ENCODE measurements at places on chromosomes 12 and 14.
A peak's percentile ranks its signal among the peaks of the same experiment; 100 is the strongest.

DNA sequence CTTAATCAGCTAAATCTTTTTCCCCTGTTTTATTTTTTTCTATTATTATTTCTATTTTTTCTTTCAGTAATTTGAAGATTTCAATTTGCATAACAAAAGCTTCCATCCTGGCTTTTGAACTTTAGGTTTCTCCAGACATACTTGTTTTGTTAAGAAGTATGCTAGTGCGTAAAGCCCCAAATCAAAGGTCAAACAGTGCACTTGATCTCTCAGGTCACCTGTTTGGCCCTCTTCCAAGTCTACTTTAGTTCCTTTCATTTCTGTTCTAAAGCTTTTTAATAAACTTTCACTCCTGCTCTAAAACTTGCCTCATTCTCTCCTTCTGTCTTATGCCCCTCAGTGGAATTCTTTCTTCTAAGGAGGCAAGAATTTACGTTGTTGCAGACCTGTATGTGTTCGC lies 54.6 kb upstream of the ATXN7L3B start:
- peak; percentile 46 for DNase-seq

DNA sequence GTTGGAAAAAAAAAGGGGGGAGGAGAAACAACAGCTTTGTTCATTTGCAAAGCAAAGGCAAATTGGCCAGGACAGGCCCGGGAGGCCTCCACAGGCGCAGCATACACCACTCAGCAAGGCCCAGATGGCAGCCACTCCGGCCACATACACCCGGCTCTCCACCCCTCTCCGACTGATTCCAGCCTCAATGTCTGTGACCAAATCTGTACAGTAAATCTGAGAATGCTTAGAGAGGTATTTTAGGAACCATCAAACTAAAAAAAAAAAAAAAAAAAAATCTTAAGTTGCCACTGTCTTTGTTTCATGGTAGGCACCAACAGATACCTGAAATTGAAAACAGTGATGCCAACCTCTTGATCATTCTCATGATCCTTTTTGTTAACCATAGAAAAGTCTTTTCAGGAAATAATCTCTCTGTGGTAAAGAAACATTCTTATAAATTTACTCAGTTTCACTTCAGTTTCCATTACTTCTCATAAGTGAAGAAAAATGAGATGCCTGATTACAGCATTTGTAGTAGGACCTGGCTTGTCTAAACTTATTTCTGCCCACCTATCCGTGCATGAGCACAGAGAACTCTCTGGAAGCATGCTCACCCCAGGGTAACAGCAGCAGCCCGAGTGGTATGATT lies 20.2 kb downstream of the VPS37B start:
- no peak for DNase-seq

- no peak for DNase-seq
These were observed 57.9 kb downstream of the RFLNA start for GRCh38 chr12:124352839-124353238.

DNA sequence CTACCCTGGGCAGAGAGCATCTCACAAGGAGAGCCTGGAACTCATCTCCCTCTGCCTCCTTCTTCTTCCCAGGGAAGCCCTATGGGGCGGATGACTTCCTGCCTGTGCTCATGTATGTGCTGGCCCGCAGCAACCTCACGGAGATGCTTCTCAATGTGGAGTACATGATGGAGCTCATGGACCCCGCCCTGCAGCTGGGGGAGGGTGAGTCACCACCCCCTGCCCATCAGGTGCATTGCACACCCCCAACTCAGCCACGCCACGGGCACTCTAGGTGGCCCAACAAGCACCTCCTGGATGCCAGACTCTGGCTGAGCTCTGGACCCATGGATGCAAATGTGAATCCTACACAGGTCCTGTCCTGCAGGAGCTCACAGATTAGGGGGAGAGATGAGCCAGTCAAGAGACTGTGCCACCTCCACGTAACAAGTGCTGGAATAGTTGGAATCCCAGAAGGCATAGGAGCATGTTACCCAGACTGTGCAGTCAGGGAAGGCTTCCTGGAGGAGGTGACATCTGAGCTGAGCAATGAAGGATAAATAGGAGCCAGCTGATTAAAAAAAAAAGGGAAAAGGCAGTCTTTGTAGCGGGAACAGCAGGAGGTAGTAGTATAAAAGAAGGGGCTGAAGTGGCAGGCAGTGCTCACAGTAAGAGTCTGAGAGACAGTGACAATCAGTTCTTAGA lies 71.9 kb downstream of the LGMN start:
- DNase-seq = no peak

DNA sequence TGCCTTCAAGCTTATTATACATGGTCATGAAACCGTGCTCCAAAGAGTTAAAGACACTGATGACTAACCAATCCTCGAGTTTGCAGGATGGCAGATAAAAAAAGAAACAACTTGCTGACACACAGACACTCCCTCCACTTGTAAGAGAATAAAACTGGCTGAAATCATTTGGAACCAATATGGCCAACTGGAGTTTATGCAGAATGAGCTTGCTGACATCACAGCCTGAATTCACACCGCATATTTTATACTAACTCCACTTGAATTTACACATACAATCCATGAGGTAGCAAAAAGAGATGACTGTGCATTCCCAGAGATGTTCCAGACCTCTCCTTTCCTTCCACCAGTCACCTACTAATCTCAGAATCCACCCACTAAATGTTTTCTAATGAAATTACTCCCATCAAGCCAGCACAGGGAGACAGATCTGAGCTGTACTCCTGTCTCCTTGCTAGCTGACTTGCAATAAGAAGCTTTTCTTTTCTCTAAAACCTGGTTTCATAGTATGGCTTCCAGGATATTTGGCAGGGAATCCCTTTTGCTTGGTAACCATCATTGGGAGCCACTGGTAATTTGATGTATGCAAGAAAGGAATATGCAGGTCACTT lies 15.8 kb upstream of the PTPRR start:
- DNase-seq = peak; percentile 10

GRCh38 chr14:59407246-59408010 lies 57.8 kb downstream of the GPR135 start:
- DNase-seq = no peak

GRCh38 chr12:53754188-53754585 lies 2.4 kb upstream of the CISTR start:
- DNase-seq = no peak

DNA sequence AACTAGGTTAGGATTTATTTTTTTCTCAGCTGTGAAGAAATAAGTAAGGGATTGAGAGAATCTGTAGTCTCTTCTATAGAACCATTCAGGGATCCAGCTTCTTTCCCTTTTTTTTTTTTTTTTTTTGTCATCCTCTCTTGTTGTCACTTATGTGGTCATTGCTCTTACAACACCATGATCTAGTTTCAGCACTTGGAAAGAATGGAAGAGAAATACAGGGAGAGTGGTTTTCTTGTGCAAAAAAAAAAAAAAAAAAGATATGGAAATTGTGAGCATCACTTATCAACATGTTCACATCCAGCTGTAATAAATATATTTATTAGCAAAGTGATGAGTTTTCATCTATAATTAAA lies 599.3 kb downstream of the SLC6A15 start:
- DNase-seq = no peak

DNA sequence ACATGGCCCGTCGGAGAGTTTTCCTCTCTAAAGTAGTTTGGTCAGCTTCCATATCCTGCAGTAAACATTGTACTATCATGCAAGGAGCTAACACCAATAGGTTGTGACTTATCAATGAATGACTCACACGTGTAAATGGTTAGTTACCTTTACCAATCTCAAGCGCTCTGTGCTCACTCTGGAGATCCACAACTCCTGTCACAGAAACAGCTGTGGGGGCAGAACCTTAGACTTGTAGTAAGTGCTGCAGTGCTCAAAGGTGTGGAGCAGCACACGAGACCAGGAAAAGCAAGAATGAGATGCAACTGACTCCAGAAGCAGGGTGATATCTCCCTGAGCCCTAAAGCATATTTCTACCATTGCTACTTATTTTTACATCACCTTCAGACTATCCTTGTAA lies 73.7 kb upstream of the KCNJ8 start:
- no peak for DNase-seq

GRCh38 chr14:22047115-22047514 lies 373.5 kb upstream of the OR4E1 start:
- DNase-seq = peak; percentile 68

DNA sequence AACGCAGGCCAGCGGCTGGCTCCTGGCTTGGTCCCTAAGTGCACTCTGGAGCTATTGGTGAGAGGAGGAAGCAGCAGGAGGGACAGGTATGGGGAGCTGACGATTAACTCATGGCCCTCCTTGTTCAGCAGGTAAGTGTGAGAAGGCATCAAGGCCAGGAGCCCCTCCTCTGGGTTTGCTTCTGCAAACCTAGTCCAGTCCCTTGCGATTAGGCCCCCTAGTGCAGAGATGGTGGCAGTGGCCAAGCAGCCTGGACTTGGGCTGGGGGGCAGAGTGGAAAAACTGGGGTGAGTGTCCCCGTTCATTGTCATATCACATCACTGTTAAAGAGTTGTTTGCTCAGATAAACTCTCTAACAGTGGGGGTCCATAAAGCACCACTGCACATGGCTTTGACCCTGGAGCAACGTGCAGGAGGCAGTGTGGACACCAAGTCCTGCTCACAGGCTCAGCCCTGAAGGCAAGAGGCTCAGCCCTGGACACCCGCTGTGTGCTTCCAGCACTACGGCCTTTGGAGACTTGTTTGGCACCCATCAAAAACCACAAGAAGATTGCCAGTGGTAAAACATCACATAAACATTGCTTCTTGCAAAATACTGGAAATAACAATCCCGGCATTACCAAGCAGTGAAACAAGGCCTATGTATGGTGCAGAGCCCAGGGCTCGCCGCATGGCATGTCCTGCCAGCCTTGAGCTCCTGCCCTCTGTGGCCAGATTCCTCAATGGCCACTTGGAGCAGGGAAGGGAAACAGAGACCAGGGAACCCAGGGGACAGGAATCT lies 184.3 kb upstream of the RTL1 start:
- DNase-seq = no peak

DNA sequence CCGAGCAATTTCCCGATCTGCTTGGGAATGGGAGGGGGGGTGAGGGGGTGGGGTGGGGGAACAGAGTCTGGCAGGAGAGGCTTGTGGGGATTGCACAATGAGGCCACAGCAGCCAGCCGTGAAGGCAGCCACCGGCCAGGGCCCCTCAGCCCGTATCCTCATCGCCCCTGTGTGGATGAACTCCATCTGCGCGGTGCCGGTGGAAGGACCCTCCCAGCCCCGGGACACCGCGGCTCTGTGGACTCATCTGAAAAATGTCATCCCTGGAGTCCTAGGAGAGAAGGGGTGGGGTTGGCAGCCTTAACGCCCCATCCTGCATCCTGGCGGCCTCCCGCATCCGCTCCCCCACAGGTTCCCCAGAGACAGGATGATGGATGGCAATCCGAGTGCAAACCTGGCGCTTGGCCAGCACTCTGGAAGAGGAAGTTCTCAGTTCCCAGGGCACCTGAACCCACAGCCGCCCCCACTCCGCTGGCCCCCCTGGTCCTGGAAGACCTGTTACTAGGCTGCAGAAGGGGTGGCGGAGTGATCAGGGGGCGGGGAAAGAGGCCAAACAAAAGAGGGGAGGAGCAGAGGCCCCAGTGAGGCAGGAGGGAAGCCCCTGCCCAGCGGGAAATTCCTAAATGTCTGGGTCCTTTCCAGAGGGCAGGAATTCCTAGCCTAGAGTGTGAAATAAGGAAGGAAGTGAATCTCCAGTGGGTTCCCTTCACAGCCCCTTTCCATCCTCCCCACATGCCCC lies 1.2 kb upstream of the TNFAIP2 start:
- DNase-seq = peak; percentile 56

DNA sequence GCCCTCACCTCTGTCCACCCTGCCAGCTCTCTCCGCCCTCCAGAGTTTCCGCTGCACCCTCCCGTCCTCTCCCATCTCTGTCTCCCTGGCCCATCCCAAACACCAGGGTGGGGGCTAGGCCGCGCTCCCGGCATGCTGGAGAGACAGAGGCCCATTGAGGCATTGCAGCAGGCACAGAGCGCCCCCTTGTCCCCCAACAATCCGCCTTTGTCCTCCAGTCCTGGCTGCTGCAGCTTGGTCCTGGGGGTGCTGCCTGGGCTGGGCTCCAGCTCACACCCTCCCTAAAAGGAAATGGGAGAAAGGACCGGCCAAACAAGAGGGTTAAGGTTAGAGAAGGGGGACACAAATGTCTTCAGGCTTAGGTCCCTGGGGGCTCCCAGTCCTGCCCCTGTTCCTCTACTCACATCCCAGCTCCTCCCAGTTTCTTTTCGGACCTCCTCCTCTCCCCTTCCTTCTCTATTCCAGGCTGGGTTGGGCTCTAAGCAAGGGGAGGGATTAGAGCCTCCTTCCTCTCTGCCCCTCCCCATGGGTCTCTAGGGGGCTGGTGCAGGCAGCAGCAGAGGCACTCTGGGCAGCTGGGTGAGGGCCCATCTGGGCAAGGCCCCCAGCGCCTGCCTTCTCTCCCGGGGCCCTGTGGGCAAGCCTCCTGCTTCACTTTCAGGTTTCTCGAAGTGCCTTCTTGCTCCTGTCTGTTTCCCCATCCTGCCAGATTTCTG lies at the start of gene CMTM5:
TSS of gene CMTM5 (plus strand) at position 565 of the 716 bp plus-strand sequence. CDS start 206 bp downstream, outside the sequence.
- no peak for DNase-seq

DNA sequence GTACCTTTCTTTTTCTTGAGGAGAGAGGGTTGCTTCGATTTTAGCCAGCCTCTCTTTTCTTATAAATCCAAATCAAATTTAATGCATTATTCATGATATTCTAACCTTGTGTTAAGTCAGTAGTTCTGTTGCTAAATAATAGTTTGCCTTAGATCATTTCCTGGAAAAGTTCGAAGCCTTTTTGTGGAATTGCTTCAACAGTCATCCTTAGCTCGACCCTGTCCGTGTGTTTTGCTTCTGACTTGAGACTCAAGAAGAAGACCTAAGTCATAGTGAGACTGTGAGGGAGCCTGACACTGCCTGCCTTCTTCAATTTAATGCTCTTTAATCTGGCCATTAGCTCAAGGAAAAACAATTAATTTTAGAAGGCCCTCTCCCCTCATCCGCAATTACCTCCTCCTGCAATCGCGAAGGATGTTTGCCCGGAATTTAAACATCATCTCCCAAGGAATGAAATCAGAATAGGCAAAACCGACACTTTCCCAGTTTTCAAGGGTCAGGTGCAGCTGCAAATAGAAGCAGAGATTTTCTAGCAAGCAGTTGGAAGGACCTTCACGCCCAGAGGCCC lies 453 bp upstream of the SLC4A8 start:
- no peak for DNase-seq

DNA sequence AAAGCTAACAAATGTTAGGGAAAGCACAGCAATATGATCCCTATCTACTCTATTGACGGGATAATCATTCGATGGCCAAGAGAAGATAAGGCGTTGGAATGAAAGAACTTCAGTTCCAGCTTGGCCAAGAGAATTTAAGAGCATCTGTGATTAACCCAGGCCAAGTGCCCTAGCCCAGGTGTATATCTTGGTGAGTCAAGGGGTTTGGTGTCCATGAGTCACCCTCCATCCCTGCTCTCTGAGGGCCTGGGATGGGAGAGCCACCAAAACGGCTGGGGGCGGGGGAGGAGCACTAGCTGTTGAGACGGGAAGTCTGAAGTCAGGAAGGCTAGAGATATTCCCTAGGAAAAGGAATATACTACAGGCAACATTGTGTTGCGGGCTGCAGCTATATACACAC lies 13.0 kb downstream of the TBPL2 start:
- DNase-seq = peak; percentile 53

DNA sequence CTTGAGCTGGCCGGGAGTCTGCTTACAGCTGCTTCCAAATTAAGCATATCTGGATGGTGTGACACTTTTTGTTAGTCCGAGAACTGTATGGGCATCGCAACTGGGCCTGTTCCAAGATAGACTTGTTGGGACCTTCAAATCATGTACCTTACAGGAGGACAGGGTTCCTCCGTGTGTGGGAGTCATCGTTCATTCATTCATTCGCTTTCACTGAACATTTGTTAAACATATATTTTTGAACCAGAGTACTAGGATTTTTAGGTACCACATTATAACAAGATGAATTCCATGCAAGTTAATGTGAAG lies 387 bp upstream of the IPO8 start:
- no peak for DNase-seq
